Activated CD4-positive, alpha-beta T cell treated with anti-CD3 and anti-CD28 coated beads, Interleukin-2, amount 50 U/mL, for 1 hour (primary cell): ENCODE measurements at places on chromosomes 1 and 21.

GRCh38 chr21:45012662-45013259 lies 61.6 kb upstream of the ADARB1 start:
- no peak for DNase-seq

- DNase-seq: no peak
These were observed 753.3 kb downstream of the LTN1 start for GRCh38 chr21:28239340-28239739.

- no peak for DNase-seq
These were observed 3881.0 kb downstream of the SRGAP2C start for GRCh38 chr1:125065821-125066180.

- DNase-seq: peak; percentile 26
These were observed 14.4 kb downstream of the TMPRSS3 start for GRCh38 chr21:42381347-42381984.

DNA sequence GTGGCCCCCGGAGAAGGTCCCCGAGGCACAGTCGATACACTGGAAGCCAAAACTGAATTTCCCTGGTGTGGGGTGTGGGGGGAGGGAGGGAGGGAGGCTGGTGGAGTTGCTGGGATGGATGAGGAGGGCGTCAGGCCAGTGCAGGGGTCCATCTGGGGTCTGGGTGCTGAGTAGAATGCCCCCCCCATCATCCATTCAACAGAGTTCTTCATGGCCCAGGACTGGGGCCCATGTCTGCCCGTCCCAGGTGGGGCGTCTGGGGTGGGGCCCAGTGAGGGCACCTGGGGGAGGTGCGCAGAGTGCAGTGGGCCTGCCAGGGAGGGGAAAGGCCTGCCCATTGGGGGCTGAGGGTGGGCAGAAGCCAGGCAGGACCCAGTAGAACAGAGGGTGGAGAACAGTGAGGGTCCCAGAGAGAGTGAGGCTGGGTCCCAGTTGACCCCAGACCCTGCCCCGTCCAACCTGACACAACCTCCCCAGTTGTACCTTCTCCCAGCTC lies 1.9 kb downstream of the TNFRSF18 start:
- peak; percentile 0 for DNase-seq

- DNase-seq: no peak
These were observed 281.2 kb upstream of the ST6GALNAC5 start for GRCh38 chr1:76585980-76586674.

GRCh38 chr1:201080135-201080534 lies 32.1 kb downstream of the CACNA1S start:
- DNase-seq: no peak

DNA sequence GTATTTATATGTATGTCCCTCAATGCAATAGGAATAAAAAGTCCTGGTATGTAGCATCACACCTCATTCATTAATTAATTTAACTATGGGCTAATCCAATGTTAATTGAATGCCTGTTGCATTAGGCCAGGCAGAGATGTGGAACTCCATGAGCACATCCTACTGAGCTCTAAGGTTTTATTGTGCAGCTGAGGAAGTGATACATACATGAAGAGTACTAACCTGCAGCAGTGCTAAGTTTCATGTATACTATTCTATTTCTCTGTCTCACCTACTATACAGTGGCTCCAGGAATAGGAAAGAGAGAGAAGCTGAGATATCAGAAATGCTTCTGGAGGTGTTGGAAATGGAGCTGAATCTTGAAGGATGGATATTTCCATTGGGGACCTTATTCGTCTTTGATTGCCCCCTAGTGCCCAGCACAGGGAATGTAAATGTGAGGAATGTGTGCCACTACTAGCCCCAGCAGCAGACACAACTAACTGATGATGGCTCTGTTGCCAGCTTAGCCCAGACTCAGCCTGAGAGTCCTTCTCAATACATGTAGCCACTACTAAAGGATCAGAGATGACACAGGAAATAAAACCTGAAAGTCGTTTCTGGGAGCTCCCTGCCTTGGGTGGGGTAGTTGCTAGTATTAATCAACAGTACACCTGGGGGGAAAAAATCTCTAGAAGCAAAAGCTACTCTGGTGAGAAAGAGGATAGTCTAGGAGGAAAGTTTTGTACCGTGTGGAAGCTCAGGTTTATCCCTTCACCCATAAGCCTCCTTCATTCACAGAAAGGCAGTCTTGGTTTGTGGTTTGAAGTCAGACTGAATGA lies 173.3 kb upstream of the FOXD3 start:
- DNase-seq: no peak

GRCh38 chr1:247906504-247907047 lies 11.2 kb downstream of the OR2W3 start:
- DNase-seq: no peak

DNA sequence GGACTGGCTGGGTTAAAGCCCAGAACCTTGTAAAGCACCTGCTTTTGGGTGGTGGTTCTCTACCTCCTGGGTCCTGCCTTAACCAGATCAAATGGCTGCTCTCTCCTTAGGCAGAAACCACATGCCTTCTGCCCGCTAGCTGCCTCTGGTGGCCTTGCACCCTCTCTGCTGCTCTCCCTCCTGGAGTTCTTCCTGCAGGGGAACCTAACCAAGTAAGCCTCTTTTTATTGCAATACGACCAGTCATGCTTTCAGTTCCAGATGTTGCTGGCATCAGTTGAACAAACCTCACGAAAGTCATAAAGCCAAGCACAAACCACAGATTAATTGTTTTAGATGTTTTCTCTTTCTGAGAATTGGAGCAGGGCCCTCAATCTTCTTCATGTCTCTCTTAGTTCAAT lies 118.9 kb downstream of the GDAP2 start:
- DNase-seq: no peak

GRCh38 chr1:147784941-147785340 lies 24.5 kb upstream of the GJA5 start:
- DNase-seq: no peak

- no peak for DNase-seq
These were observed 36.2 kb downstream of the KCTD3 start for GRCh38 chr1:215603319-215603718.

GRCh38 chr1:30895382-30895943 lies 13.1 kb downstream of the SDC3 start:
- no peak for DNase-seq

- DNase-seq: no peak
These were observed 34.6 kb downstream of the TGFBR3 start for GRCh38 chr1:91851130-91852010.

DNA sequence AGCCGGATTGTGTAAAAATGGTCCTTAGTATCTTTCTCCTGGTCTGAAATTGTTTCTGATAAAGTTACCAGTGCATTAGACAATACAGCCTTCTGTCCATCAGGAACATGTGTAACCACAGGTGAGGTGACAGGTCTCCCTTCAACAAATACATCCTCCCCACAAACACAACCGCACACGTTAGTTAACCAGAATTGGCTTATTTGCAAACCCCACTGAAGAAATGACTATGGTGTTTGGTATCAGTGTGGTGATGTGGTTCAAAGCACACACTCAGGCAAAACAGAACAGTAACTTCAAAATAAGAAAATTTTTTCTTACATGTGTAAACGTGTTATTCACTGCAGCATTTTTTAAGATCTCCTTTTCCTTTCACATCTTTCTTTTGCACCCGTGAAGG lies 517.2 kb upstream of the NR5A2 start:
- no peak for DNase-seq
